ENCODE measurements at places on chromosomes 7 and 10.

DNA sequence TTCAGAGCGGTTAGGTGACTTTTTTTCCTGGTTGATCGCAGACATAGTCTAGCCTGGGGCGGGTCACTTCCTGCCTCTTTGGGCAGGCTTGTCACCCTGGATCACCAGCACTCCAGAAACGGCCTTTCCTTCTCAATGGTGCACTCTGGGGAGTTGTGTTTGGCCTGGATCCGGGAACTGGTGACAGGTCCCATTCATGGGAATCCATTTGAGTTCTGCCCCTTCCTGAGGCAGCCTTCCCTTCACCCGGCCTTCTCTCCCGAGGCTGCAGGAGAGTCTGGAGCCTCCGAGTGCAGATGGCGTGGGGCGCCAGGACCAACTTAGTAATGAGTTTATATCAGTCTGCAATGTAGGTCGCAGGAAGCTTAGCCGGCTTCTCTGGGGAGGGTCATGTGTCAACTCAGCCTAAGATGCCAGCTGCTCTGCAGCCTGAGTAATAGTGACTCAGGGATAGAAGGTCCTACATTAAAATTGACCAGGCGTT is 54.2 kb downstream of the TACR2 start:
- DNase-seq, result no peak

DNA sequence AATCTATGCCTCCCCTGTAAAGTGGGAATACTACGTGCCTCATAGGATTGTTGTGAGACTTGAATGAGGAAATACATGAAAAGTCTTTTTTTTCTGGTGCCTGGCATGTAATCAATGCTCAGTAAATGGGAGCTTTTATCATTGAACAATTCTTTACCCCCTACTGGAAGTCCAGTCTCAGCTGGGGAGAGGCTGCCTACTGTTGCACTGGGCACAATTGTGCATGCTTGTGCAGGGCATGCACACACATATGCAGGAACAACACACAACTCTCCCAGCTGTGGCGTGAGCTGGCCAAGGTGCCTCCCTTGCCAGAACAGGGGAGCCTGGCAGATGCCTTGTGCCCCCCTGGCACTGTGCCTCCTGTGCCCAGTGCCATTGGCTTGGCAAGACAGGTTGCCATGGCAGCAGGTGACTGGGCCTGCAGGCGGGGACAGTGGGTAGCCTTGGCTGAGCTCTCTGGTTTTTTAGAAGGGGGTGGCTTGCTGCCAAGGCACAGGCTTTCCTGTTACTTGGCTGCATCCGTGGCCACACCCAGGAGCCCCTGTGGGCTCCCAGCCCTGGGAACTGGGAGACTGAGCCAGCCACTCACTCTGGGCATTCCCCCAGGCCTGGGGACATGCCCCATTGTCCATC is 16.1 kb upstream of the PALD1 start:
- DNase-seq, result no peak

DNA sequence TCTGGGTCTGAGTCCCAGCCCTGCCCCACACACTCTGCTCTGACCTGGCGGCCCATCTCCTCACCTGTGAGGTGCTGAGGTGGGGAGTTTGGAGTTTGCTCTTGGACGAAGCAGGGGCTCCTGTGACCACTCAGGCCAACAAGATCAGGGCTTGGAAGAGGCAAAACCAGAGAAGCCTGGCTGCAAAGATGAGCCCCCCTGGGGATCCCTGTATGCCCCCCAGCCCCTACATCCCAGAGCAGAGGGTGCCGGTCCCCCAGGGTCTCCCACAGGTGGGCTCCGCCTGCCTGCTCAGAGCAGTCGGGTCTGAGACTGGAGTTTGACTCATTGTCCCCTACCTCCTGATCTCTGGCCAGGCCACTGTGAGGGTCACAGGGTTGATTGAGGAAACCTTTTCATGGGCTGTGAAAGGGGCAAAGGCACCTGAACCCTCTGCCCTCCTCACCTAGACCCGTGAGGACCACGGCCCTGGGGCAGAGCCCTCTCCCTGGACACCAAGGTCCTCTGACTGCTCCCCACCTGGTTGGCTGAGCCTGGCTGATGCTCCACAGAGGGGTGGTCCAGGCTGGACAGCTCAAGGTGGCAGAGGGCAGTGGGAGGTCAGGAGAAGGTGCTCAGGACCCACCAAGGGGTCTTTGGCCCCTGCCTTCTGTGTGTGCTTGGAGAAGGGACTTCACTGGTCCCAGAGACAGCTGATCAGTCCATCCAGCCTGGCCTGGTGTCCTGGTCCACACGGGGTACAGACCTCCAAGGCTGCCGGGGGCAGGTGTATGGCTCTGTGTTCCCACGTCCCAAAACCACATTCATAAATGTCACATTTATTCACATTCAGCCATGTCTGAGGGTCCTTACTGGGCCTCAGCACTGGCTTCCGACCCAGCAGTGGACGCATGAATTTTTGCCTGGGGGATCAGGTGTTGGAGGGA is 9.1 kb upstream of the SCART1 start:
- DNase-seq, result no peak

- peak; percentile 16 for DNase-seq
Observed at GRCh38 chr7:100895956-100896731, 456 bp upstream of the ACHE start.

DNA sequence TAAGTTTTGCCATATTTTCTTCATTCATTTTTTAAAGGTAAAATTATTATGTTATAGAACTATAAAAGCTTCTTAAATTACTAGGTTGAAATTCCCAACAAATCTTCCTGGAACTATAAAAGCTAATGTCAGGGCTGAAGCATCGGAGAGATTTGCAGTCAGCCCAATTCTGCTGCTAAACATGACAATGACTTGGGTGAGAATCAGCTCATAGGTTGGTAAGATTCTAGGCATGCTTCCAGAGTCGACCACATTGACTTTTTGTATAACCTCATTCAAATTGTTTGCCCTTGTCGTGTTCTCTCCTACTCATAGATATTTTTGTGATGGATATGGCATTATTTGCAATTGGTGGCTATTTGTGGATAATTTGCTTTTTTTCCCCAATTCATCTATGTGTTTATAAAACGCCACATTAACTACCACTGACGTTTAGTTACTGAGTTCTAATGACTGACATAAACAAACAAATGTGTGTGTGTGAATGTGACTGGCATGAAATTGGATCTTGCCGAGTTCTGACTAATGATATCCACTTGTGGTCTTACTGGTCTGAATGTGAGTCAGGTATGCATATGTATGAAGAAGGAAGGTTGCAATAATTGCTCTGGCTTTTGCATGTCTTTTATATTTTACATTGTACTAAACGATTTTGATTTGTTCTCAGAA is 579.8 kb downstream of the PARD3 start:
- DNase-seq, result no peak

DNA sequence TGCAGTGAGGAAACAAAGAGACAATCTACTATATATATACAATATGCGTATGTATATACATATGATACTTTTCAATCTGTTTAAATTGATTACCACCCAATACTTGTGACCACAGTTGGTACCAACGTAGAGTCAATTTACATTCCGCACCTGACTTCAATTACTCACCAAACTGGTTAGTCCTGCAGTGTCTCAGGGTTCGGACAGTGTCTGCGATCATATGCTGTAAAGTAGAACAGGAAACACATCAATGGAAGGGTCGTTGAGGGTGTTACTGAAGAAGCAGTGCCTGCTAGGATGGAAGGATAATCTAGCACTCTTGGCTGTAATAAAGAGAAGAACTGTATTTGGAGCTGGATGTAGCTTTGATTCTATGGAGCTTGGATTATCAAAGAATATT is 179.7 kb upstream of the CDCA7L start:
- no peak for DNase-seq

DNA sequence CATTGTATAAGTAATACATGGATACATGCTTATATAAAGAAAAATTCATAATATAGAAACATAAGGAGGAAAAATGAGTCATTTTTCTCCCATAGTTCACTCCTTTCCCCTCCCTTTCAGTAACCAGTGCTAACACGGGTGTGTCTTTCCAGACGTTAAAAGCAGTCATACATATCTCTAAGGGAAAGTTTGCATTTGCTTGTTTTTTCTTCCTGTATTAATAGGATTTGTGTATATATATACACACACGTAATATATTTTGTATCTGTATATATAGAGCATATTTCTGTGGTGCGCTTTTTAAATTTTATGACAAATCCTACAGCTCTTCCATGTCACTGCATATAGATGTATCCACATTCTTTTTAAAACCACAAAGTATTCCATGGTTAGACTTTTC is 78.8 kb downstream of the RALA start:
- no peak for DNase-seq

DNA sequence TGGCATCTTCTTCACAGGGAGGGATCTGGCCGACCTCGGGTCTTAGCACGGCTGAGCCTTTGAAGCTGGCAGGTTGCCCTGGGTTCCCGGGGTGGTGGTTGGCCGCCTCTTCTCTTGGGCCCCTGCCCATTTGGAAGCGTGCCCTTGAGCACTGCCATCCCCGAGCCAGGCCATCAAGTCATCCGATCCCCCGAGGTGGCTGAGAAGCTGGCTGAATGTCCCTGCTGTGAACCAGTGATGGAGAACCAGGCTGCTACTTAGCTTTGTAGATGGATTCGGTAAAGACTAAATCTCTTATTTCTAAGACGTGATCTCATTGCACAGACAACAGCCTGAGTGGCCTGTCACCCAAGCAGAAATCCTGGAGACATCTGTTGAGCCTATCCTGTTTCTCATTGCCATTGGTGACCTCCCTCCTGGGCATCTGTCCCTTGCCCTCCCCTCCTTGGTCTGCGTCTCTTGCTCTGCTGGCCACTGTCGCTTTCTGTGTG is 74.3 kb downstream of the GRK5 start:
- DNase-seq, result no peak

DNA sequence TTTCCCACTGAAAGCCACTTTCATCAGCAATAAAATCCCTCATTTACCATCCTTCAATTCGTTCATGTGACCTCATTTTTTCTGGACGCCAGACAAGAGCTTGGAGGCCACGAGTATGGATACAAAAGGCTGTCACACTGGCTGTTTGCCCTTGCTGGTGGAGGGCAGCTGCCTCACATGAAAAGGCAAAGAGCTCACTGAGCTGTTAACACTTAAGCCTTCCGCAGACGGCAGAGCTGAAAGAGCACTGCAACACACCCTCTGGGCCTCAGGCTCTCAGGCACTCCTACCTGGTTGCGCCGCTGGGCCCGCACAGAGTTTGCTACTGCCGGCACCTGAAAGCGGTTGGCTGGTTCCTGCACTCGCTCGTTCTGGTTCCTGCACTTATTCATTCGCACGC is 193.5 kb downstream of the CFTR start:
- no peak for DNase-seq

GRCh38 chr7:2182461-2182860 is 50.3 kb downstream of the MAD1L1 start:
- no peak for DNase-seq

DNA sequence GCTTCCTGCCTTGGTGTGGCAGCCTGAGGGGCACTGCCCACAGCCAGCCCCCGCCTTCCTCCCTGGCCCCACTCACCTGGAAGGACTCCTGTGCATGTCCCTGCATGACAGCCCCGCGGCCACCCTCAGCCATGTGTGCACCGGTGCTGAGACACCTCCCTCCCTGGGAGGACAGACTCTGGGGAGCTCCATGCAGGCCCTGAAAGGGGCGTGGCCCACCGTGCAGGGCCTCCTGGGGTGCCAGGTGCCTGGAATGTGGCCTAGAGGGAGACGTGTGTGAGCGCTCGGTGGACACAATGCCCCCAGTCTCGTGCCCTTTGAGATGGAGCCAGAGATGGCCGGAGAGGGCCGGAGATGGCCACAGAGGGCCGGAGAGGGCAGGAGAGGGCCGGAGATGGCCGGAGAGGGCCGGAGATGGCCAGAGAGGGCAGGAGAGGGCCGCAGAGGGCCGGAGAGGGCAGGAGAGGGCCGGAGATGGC is 59.1 kb upstream of the PPP2R2D start:
- DNase-seq, result no peak

DNA sequence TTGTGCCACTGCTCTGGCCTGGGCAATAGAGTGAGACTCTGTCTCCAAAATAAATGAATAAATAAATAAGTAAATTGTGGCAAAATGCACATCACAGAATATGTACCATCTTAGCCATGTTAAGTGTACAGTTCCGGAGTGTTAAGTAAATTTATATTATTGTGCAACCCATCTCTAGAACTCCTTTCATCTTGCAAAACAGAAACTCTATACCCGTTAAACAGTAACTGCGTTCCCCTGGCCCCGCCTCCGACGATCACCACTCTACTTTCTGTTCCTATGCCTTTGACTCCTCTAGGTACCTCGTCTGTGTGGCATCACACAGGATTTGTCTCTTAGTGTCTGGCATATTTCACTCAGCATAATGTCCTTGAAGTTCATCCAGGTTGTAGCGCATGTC is 356.4 kb upstream of the FOXK1 start:
- DNase-seq, result no peak

DNA sequence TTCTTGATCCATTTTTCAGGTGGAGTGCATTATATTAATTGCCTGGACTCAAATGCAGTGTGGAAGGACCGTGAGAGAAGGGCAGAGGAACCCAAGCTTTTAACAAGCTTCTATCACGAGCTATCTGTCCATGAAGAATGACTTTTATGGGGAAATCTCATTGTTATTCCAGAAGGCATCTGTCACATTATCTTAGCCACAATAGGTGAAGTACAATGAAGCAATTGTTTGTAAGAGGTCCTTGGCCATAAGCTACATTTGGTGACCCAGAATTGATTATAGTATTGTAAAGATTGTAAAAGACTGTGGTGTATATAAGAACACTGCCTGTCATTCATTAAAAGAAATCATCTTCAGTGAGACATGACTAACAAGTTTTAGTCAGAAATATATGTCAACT is 58.6 kb upstream of the RELN start:
- DNase-seq, result no peak

DNA sequence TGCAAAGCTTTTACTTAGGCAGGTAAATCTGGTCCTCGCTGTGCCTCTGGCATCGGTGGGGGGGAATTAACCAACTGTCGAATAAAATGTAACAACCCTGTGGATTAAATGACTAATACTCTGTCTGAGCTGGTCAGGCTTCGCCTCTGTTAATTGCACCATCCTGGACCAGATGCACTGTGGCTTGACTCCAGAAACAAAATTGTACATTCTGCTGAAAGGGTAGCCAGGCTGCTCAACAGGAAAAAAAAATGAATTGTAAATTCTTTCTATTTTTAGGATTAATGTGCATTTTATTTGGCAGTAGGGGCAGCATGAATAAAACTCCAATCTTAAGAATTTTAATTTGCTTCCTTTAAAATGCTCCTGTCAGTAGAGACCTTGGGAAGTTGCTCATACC is 389.4 kb downstream of the SORCS1 start:
- no peak for DNase-seq

DNA sequence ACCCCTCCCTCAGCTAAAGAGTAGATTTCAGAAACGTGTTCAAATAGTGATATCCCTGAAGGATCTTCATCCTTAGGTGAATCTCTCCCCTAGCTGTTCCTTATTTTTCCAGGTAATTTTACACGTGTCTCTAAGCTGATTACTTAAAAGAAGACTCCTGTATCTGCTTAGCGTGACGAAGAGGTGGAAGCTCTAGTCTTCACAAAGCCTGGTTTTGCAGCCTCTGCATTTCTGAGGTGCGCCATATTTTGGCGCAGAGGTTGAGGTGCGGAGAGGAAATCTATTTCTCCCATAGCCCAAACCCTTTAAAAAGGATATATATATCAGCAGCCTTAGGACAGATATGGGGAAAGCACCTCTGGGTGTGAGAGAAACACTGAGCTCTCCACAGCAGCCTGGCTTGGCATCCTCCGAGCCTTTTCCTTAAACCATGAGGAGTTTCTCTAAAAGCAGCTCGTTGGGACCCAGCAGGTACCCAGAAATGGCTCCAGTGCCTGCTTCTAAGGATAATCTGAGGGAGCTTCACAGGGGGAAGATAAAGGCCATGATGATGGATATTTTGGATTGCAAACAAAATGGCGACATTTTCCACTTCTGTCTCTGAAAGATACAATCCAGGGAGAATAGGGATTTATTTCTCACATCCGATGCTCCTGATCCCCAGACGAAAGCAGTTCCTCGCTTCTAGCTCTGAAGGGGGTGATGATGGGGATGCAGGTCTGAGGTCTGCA is 3.0 kb upstream of the HOXA2 start:
- no peak for DNase-seq
